ENCODE measurements at places on chromosomes 12 and 14.

DNA sequence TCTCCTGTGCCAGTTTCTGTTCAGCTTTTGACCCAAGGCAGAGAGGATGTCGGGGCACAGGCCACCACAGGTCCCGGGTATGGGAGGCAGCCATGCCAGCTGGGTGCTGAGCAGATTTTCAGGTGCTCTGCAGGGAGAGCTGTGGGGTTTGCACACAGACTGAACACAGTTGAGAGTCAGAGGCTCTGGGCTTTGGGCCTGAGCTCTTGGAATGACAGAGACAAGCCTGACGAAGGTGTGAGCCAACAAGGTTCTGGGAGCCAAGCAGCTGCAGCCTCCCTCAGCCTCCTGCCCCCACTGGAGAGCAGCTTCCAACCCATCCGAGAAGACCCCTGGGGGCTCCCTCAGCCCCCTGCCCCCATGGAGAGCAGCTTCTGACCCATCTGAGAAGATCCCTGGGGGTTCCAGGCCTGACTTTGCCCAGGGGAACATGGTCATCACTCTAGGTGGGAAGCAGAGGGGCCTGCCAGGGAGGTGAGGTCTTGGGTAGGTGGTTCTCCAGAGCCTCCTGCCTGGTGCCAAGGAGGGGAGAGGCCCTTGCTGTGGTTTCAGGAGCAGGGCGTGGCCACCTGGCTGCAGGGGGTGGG is 13.8 kb downstream of the FBRSL1 start:
- DNase-seq, result no peak

GRCh38 chr12:7935590-7936581 is at the start of gene SLC2A3:
TSS of gene SLC2A3 (minus strand) at chr12:7936187. CDS start at chr12:7936034, 153 bp downstream.
- DNase-seq, result no peak

DNA sequence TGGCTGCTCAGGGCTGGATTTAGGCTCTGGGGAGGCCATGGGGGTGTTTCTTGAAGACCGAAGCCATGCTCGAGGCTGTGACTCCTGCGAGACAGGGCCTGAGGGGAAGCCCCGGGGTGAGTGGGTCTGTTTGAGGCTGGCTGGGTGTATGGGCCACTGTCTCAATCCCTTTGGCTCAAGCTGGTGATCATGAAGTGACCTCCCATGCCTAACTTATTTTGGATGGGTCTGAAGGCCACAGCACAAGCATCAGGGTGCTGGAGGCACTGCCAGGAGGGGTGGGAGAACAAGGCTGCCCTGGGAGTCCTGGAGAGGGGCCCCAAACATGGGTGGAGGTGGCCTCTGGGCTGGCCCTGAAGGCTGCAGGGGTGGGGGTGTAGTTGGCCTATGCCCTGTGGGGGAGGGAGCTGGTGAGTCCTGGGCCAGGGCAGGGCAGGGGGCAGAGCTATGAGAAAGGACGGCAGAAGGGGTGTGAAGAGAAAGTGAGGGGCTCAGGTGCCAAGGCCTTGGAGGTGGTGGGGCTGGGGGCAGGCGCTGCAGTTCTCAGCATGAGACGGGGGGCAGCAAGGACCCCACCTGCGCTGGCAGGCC is 100.9 kb downstream of the KIF26A start:
- DNase-seq, result no peak

DNA sequence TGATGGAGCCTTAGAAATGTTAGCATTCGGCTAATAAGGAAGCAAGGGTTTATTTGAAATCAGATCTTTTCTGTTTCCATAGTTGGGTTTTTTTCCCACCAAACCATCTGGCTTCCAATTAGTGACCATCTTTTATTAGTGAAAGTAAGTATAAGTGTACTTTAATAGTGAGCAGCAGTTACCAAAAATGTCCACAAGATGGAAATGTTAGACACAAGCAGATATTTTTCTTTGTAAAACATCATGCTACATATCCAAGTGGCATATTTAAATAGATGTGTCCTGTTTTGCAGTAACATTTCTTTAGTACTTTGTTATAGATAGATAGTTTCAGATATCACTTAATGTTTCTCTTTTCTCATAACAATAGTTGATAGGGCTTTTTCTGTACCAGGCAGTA is 28.8 kb downstream of the YEATS4 start:
- peak; percentile 1 for DNase-seq

GRCh38 chr12:20415641-20416040 is 47.3 kb downstream of the PDE3A start:
- DNase-seq, result no peak
